ENCODE measurements at places on chromosomes 16 and 17.

DNA sequence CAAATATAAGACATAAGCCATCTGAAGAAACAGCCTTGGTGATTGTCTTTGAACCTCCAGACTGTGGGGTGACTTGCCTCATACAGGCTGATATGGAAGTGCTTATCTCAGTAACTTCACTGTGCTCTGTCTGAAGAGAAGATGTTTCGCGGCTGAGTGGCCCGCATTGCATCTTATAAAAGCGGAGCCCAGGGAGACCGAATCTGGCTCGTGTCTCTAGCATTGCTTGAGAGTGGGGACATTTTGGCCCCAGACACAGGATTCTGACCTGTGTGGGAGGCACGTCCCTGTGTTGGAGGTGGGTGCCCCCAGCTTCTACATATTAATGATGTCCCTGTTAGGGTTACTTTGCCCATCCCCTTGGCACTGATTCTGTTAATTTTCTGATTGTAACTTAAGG lies 66.4 kb downstream of the METRNL start:
- DNase-seq, result no peak

- DNase-seq, result no peak
Observed at GRCh38 chr16:47847220-47847970, 308.4 kb downstream of the ABCC12 start.

- no peak for DNase-seq
Observed at GRCh38 chr17:51052235-51052634, 68.4 kb downstream of the SPAG9 start.

- DNase-seq, result no peak
Observed at GRCh38 chr16:22285080-22285479, 12.1 kb upstream of the POLR3E start.

GRCh38 chr16:69187446-69188235 lies 677 bp downstream of the SNTB2 start:
- peak; percentile 60 for DNase-seq

DNA sequence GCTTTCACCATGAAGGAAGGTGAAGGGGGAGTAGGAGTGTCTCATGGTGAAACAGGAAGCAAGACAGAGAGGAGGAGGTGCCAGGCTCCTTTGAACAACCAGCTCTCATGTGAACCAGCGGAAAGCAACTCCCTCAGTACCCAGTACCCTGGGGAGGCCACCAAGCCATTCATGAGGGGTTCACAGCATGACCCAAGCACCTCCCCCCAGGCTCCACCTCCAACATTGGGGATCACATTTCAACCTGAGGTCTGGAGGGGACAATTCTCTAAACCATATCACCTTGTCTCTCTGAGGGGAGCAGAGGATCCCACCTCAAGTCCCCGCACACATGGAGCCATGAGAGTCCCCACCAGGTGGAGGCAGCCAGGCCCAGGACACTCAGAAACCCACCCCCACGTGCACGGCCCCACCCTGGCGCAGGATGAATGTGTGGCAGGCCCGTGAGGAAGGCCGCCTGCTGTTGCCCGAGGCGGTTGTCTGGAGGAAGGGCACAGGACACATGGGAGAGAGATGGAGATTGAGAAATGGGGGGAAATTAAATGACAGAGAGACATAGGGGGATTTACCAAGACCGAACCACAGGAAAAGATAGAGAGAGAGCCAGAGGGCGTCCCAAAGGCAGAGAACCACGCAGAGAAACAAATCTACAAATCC lies 85.9 kb downstream of the TMEM132E start:
- DNase-seq, result peak; percentile 27

DNA sequence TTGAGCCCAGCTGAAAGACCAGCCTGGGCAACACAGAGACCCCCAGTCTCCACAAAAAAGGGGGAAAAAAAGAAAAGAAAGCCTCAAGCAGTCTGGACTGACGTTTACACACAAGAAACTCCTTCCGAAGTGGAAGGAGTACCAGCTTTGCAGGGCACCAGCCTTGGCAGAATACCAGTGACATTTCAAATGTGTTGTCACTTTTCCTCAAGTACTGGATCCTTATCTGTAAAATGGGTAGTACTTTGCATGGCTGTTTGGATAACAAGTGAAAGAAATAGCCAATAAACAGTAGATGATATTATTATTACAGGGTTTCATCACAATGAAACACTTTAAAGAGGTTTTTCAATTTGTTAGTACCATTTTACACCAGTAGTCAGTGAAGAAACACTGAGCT lies 14.2 kb downstream of the YWHAE start:
- no peak for DNase-seq

DNA sequence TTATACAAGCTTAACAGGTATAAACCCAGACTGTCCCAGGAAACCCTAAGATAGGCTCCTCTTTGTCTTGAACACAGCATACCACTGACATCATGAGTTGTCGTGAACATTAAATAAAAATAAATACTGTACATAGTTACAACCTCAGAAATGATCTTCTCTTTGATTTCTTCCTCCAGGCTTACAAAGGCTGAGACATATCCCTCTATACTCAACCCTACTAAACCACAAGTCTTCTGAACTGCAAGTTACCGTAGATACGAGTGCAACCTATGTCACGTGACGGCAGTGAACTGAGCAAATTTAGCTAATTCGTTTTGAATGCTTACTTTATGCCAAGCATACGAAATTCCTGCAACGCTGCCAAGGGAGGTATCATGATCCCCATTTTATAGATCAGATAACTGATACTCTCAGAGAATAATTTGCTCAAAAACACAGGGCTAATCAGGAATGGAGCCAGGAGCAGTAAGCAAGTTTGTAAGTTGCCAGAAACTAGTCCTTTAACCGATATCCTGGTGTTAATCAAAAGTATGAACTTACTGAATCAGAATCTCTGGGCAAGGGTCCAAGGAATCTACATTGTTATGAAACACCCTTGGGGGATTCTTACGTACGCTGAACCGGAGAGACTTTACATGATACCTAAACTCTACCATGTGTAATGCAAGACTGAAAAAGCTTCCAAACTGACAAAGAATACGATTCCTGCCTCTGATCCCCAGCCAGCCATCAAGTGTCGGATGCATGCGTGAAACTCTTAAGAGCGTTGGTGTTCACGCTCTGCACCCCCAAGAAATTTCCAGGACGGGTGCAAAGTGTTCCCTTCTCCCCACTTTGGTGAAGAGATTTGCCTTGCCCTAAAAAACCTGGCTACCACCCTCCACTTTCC lies 106.2 kb downstream of the XYLT1 start:
- DNase-seq, result no peak

- no peak for DNase-seq
Observed at GRCh38 chr17:73634629-73635028, 9.6 kb downstream of the SDK2 start.

DNA sequence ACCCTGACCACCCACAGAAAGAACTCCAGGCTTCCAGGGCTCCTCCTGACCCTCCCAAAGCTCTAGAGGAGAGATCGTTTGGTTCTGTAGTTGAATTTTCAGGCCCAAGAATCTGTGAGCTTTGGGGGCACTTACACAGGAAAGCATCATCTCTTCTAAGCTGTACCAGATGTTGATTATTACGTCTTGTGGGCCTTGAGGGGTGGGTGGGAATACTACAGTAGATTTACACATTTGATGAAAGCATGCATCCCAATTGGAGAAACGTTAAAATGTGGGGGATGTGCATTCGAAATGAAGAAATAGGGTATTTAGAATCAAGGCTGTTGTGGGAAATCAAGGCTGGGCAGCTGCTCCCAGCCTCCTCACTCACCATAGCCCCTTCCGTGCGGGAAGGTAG lies 61.9 kb downstream of the MGAT5B start:
- DNase-seq, result no peak

- no peak for DNase-seq
Observed at GRCh38 chr17:47265983-47266541, 12.4 kb downstream of the ITGB3 start.

Measured in GM23338 (cell line).